Muscle of back (tissue), 13 donors: ENCODE measurements at places on chromosomes 3 and 15.

DNA sequence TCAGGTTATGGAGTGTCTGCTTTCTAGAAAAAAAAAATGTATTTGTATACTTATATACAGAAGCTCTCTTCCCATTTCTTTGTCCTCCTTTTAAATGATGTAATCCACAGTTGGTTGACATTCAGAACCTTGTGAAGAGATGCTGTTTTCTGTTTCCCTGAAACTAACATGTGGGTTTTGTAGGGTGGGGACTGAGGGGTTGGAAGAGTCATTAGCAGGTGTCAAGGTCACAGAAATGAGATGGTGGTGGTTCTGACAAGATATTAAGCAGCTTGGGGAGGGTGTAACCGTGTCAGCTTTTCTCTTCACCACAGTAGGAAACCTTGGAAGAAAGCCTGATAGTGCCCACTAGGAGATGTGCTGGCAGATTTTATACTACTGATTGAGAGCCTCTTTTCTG lies 2.4 kb downstream of the RASA2 start:
- no peak for DNase-seq

DNA sequence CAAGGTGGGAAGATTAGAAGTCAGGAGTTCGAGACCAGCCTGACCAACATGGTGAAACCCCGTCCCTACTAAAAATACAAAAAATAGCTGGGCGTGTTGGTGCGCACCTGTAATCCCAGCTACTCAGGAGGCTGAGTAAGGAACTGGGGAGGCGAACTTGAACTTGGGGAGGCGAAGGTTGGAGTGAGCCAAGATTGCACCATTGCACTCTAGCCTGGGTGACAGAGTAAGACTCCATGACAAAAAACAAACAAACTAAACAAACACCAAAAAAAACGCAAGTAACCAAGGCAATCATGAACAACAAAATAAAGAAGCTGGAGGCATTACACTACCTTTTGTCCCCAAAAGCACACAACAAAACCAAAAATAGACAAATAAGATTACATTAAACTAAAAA lies 547.3 kb upstream of the GBE1 start:
- DNase-seq, result no peak

DNA sequence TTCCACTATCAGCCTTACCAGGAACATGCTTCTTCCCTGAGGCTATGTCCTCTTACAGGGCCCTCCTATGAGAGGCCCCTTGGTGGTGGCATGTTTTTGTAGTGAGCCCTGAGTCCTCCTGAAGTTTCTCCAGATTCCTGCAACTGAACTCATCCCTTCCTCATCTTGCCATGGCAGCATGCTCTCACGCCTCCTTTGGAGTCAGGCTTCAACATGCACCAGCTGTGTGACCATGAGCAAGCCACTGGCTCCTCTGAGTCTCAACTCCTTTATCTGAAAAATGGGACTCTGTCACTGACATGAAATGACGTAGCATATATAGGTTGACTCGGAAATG lies 216.3 kb upstream of the TLE3 start:
- no peak for DNase-seq

DNA sequence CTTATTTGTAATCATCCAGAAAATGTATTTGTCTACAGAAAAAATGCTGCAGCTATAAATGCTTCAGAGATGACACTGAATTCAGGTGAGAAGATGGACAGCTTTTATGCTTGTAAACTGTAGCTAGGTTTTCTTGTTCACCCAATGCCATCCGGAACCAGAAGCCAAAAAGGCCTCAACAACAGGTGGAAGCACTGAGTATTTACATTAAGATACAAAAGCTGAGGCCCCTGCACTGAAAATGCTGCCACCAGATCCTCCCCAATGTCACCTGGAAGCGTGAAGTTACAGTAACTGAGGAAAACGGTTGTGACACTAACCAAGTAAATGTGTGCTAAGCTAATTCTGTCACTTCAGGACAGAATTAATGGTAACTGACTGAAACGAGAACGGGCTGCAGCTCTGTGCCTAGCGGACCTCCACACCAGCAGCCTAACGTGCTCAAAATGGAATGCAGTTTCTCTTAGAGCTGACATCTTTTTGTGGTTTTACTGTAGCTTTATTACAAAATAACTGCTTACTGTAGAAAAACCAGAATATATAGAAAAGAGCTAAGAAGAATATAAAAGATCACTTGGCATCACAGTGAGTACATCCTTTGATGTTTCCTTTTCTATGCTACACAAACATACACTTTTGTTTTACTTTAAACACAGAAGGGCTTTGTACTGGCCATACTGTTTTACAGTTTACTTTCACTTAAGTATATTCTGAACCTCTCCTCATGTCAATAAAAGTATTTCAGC lies 7.6 kb downstream of the CHSY1 start:
- no peak for DNase-seq

GRCh38 chr3:43583481-43583880 lies 38.3 kb downstream of the ANO10 start:
- no peak for DNase-seq

GRCh38 chr15:85094685-85095084 lies 113.0 kb downstream of the PDE8A start:
- peak; percentile 1 for DNase-seq

DNA sequence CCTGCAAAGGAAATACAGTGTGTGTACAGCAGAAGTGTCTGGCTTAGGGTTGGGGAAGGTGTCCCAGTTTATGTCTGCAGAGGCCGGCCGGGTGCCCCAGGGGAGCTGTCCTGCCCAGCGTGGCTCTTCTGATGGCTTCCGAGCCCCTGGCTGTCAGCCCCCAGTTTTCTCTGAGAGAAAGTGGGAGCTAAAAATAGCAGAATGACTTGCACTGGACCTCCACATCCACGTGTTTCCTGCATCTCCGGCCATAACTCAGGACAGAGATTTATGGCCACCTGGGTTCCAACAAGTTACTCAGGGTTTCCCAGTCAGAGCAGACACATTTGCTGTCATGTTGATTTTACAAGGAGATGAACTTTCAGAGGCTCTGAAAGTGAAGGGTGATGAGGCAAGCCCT lies 192.0 kb downstream of the ATP10A start:
- DNase-seq, result peak; percentile 82

GRCh38 chr3:80261082-80261481 lies 493.3 kb upstream of the ROBO1 start:
- DNase-seq, result no peak

DNA sequence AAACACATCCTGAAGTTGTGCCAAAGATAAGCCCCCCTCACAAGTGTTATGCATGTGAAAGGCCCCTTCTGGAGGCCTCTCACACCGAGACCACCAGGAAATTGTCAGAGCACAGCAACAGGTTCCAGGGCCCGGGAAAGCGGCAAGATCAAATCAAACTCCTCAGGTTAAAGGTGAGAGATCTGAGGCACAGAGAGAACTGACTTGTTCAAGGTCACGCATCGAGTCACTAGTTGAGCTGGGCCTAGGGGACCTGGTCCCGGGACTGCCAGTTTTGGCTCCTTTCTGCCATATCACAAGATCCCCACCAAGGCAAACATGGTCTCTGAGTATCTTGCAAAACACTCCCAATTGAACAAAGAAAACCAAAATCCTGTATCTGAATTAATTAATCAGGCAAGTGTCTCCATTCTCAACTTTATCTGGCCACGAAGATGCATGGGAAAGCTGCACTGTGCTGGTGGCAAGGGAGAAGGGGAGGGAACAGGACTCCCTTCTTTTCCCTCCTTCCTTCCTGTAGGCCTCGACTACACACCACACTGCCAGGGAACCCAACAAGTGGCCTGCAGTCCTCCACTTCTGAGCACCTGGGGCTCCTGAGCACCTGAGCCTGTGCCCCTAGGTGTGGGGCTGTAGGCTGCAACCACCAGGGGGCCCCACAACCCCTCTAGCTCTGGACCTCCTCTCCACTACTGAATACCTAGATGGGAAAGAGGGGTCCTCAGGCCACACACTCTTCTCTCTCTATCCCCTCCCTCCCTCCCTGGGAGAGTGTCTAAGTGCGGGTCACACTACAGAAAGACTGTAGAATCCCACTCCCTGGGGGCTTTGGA lies 37.3 kb downstream of the ANP32A start:
- DNase-seq, result no peak

DNA sequence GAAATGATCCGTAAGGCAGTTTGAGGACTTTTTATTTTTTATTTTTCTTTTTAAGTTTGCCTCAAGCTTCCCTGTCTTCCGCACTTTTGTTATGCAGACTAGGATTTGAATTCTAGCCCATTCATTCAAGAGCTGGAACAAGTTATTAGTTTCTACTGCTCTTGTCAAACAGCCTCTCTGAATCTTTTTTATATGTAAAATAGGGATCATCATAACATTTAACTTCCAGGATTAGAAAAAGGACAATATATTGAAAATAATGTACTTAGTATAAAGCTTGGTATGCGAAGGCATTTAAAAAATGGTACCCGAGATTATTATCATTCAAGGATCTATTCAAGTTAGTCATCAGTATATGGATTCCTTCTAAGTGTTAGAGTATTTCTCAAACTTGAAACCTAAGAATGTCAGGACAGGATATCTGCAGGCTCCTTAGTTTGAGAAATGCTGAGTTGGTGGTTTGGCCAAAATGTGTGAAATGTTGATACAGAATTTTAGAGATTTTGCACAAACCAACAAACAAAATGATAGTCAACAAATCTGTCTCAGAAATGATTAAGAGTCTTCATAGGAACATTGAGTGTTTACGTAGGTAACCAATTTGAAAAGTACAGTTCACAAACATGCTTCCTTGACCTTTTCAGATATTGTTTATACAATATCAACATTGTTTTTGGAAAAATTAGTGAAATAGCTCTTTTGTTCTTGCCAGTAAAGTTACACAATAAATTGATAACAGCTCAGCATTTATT lies 40.5 kb upstream of the IGSF10 start:
- no peak for DNase-seq

DNA sequence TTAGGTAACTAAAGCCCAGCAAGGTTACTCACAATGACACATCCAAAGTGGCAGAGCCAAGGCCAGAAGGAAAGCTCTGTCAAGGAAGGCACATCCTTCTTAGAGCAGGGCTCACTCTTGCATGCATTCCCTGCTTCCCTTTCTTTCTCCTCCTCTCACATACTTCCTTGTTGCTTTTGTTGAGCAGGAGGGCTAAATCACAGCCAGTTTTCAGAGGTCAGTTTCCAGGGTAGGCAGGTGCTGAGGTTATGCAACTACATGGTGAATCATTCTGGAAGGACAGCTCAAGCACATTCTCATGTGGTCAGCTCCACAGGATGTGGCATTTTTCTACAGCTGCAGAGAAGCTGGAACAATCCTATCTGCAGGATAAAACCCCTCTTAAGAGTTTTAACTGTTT lies 275.6 kb downstream of the ZNF621 start:
- peak; percentile 57 for DNase-seq

- peak; percentile 15 for DNase-seq
Observed at GRCh38 chr3:26587571-26587970, 35.0 kb upstream of the LRRC3B start.
